ENCODE measurements at places on chromosomes 13 and 19. TPM values are rescaled to one million over a fixed set of nuclear protein-coding genes. Genes with fewer than 3 reads are reported as not detected.

The CGB2 gene
- total RNA-seq: not detected

The MTUS2 gene
- total RNA-seq: not detected

The SLC46A3 gene
- 12.2 TPM for total RNA-seq

The GPR32 gene
- not detected for total RNA-seq

The SLC25A41 gene
- 0.23 TPM for total RNA-seq

The FAAP24 gene
- total RNA-seq: 8.7 TPM

The PLVAP gene
- total RNA-seq: not detected

Data from T-helper 2 cell treated with Interferon-gamma antibody and Interleukin-4, amounts not matched to agents 100 ng/mL and 5 ng/mL, for 36 hours (primary cell).